ENCODE measurements at places on chromosomes 1 and 21.

DNA sequence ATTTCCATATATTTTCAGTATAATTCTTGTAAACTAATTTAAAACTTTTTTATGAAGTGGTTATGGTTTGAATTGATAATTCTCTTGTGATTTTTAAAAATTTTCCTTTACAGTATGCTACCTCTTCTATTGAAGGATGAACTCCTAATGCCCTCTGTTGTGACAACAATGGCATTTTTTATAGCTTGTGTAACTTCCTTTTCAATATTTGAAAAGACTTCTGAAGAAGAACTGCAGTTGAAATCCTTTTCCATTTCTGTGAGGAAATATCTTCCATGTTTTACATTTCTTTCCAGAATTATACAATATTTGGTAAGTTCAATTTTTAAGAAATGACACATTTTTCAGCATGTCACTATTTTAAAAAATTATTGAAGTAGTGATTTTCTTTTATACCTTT, 61.4 kb downstream of the ALG6 start:
- DNase-seq: no peak

GRCh38 chr1:240803151-240803550, 191.2 kb upstream of the GREM2 start:
- no peak for DNase-seq

DNA sequence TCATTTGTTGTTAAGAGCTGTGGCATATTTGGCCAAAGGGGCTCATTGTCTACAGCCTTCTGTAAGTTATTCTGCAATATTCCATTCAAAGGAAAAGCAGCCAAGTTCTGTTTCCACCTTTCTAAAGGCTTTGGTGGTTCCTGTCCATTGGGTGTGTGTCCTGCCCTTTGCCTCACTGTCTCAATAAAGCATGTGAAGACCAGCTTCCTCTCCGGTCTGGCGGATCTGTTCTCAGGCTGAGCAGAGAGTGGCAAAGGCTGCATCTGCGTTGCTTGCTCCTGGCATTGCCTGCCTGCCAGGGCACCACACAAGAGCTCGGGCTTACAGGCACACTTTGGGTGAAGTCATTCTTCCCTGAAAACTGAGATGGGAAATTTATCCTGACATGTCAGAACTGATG, 34.9 kb downstream of the ST6GALNAC3 start:
- DNase-seq: peak; percentile 64

- DNase-seq: no peak
Observed at GRCh38 chr1:3009021-3009420, 12.2 kb upstream of the ACTRT2 start.

DNA sequence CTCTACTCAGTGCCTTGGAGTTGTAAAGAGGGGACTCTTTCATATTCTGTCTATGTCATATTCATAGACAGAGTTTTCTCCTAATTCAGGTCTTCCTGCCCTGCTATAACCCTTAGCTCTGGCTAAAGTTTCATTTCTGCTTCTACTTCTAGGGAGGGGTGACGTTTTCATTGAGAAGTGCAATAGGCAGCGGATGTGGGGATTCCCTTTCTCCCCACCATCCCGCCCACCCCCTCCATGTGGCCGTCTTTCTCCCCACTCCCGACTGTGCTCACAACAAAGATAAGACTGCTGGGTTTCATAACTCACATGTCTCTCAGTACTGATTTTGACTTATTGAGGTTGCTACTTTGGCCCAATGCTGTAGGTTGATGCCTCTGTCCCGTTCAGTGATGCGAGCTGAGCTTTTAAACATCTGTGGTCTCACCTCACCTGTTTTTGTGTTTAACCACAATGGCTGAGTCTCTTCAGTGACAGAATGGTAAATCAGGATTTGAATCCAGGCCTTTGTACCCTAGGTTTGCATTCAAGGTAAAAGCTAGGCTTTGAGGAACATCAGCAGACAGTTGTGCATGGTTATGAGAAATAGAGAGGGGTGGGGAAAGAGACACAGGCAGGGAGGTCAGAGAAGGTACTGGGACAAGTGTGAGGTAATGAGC, 7.8 kb upstream of the KIF14 start:
- no peak for DNase-seq

Data from pons (tissue), 1 donor.